ENCODE measurements at places on chromosomes 16 and 17.

- no peak for DNase-seq
Observed at GRCh38 chr17:48515925-48516900, 14.6 kb downstream of the HOXB1 start.

GRCh38 chr17:66541461-66542128, 239.2 kb downstream of the PRKCA start:
- DNase-seq = peak; percentile 50

- no peak for DNase-seq
Observed at GRCh38 chr17:54536306-54536705, 364.3 kb upstream of the TOM1L1 start.

GRCh38 chr16:81397879-81398520, 46.6 kb upstream of the CMIP start:
- no peak for DNase-seq

GRCh38 chr17:63837962-63838600, 4.4 kb downstream of the SMARCD2 start:
- DNase-seq = no peak

DNA sequence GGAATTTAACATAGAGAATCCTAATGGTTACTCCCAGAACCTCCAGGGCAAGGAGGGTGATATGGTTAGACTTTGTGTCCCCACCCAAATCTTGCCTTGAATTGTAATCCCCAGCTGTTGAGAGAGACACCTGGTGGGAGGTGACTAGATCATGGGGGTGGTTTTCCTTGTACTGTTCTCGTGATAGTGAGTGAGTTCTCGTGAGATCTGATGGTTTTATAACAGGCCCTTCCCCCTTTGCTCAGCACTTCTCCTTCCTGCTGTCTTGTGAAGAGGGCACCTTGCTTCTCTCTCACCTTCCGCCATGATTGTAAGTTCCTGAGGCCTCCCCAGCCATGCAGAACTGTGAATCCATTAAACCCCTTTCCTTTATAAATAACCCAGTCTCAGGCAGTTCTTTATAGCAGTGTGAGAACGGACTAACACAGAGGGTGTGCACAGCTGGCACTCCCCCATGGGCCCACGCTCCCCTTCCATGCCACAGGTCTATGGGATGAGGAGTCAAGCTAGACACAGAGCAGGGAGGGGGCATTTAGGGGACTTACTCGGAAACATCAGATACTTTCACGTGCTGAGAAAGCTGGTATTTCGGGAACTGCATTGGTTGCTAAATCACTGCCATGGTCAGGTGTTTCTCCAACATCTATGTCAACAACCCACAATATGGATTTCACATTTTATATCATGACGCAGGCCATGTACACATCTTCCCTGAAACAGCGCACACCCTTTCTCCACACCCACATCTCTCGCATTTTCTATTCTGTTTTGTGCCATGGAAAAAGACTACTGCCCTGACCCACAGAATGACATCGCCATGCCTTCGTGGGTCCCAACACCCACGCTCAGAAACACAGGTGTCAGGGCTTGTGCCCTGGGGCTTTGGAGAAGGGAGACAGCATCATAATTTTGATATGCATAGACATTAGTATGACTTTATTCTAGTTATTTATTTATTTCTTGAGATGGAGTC, 199.1 kb upstream of the GSE1 start:
- no peak for DNase-seq

DNA sequence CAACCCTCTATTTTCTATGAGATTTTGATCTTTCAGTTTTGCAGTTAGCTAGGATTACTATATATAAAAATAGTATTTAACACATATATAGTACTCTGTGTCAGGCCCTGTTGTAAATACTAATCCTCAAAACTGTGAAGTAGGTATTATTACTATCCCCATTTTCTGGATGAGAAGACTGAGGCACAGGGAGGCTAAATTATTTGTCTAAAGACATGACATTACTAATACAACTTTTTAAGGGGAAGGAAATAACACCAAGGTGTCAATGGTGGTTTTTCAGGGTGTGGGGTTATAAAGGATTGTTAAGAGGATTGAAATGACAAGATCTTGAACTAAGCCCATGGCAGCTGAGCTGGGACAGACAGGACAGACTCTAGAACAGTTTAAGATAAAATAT, 4.1 kb upstream of the WSB1 start:
- DNase-seq = no peak

GRCh38 chr17:29279397-29280070, 14.4 kb downstream of the NUFIP2 start:
- DNase-seq = no peak

DNA sequence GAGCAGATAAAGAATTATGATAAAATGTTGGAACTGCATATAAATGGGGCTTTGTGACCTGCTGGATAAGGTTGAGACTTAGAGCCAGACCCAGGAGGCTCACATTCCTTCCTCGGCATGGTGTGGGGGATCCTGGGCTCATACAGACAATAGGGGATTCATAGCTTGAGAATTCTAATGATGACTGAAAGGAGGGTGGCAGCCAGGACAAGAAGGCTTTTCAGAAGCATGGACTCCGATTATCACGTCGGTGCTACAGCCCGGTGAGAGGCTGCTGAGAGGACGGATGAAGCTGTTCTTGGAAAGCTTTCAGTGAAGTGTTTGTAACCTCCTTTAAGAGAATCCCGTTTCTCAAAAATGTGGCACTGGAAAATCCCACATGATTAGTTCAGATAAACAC, 167.2 kb downstream of the ANKFN1 start:
- no peak for DNase-seq

DNA sequence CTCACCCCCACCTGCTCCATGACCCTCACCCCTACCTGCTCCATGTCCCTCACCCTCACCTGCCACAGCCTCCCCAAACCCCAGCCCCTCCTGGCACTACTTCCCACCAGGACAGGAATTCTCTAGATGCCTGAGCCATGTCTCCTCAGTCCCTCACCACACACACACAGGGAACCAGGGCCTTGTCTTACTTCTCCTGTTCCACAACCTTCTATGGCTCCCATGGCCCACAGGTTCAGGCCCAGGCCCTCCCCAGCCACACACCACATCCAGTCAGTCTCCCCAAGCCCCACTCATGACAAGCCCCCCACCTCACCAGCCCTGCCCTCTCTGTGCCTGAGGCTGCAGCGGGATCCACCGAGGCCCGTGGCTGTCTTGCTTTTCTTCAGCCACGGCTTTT, 3.1 kb upstream of the UBE2I start:
- no peak for DNase-seq

DNA sequence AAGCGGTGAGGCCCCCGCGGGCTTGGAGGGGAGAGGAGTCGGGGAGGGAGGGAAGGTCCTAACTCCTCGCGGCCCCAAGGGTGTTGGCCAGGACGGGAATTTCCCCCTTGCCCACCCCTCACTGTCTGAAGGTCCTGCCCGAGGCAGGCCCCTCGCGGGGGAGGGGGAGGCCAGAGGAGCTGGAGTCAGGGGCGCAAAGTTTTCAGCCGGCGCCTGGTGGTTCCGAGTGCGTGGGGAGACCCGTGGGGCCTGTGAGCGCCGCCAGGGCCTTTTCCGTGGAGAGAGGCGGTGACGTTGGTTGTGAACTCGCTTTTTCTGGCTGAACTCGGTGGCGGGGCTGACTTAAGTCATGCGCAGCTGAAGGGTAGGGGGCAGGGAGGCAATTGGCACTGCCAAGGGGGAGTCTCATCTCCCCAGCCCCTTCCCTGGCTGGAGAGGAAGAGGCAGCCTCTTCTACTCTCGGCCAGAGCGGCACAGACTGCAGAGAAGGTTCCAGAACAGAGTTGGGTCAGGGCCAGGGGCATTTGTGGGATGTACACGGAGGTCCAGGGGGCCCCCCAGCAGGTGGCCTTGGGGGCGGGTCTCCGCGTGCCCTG, 1.5 kb downstream of the CACNA1H start:
- DNase-seq = no peak
